ENCODE measurements at places on chromosomes 6 and 20.

GRCh38 chr6:55399351-55399750 is 72.1 kb downstream of the GFRAL start:
- no peak for DNase-seq

DNA sequence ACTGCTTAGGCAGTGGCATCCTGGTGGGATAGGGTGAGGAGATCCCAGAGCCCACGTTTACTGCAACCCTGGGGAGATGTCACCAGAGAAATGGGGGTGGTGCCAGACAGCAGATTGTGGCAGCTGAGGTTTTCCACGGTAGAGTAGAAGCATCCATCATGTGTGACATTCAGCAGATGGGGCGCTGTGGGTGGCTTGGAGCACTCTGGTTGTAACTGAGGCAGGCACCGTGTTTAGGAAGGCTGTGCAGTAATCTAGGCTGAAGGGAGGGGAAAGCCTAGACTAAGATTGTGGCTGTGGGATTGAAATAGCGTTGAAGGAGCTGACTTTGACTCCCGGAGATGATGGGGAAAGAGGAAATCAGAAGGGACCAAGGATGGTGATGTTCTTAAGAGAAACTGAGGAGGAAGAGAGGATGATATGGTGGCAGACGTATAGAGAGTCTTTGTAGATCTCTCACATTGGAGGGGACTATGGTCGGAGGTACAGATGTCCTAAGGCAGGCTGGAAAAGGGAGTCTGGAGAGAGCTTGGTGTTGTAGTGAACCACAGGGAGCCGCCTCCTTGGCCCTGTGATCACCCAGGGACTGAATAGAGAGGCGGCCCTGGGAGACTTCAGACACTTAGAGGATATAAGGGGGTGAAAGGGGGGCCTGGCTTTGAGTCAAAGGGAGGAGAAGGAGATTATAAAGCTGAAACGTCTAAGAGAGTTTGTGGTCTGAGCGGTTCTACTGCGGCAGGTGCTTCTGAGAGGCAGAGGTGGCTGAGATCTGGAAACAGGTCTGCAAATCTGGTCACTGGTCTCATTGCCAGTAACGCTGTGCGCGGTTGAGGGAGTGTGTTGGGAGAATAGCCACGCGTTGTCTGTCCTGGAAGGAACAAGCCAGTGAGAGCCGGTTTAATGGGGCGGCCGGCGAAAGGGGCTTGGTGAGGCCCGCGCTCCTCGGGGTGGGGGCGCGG is 792 bp upstream of the MICA start:
- peak; percentile 58 for DNase-seq

DNA sequence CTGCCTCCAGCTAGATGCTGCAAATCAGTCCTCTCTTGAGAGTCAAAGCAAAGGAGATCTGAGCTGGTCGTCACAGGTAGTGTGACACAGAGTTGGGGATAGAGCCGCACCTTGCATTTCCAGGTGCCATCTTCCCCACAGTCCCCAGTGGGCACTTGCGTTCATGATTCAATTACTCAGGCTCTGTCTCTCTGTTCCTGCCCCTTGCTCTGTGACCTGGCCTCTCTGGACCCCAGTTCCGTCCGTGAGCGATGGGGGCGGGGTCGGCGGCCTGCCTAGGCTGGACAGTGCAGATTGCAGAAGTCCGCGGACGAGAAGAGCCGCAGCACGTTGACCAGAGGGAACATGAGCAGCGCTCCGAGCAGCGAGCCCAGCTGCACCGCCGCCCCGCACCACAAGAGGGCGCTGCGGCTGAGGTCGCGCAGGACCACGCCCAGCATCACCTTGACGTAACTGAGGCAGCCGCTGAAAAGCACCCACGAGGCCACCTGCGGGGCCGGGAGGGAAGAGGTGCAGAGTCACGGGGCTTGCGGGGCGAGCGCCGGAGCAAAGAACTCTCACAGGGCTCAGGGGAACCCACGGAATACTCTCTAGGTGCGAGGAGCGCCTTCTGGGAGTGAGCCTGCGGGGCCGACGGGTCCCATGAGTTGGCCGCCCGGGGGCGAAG is 7.4 kb downstream of the SLC52A3 start:
- DNase-seq: peak; percentile 54

- DNase-seq: no peak
Observed at GRCh38 chr20:11331096-11331495, 586.6 kb upstream of the BTBD3 start.

DNA sequence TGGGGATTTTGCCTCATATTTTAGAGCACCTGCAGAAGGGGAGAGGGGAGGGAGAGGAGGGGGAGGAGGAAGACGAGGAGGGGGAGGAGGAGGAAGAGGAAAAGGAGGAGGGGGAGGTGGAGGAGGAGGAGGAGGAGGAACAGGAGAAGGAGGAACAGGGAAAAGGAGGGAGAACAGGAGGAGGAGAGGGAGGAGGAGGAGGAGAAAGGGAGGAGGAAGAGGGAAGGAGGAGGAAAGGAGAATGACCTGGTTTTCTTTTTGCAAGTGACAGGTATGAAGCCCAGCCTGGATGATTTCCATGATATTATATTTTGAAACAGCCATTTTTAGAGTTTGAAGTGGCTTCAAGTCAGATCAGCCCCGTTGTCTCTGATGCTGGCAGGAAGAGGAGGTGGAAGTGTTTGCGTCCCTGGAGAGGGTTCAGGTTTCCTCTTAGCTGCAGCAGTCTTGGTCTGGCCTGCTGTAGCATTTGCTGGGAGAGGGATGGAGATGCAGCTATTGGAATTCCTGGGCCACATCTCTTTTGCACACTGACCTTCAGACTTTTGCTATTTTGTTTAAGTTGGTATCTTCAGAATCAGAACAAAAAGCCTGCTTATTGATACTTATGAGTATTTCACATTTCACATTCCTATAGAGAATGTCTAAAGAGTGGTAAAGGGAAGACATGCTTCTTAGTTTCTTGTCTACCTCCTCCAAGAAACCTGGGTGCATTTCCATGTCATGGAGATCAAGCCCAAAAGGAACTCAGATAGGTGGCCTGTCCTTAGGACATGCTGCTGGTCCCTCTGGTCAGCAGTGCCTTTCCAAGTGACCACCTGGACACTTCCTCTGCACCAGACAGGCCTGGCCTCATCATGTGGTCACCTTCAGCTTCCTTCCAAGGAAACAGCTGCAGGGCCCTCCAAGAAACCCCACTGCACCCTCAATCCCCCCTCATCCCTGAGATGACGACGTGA is 54.3 kb upstream of the IYD start:
- no peak for DNase-seq

- DNase-seq: no peak
Observed at GRCh38 chr6:152441902-152442301, 195.3 kb downstream of the SYNE1 start.

GRCh38 chr6:25318589-25318988 is 39.4 kb downstream of the CARMIL1 start:
- DNase-seq: no peak

GRCh38 chr20:50541606-50542041 is 31.4 kb downstream of the PTPN1 start:
- DNase-seq: no peak

DNA sequence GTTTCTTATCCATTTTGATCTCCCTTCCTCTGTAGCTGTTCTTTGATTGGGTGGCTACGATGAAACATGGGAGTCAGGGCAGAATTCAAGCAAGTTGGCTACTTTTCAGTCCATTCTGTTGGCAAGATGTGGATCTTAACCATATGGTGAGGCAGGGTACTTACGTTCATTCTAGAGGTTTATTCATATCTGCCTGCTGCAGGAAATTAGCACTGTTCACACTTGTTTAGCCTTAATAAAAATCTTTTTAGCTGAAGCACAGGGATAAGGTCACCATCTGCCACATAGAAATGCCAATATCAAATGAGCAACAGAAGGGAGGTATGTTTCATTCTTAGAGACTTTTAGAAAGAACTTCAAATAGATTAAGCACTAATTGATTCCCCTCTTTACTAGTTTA is 83.9 kb downstream of the GRIK2 start:
- no peak for DNase-seq

- DNase-seq: no peak
Observed at GRCh38 chr6:158323561-158323958, 11.3 kb downstream of the TULP4 start.

GRCh38 chr20:37311710-37312355 is 22.4 kb downstream of the MANBAL start:
- no peak for DNase-seq

DNA sequence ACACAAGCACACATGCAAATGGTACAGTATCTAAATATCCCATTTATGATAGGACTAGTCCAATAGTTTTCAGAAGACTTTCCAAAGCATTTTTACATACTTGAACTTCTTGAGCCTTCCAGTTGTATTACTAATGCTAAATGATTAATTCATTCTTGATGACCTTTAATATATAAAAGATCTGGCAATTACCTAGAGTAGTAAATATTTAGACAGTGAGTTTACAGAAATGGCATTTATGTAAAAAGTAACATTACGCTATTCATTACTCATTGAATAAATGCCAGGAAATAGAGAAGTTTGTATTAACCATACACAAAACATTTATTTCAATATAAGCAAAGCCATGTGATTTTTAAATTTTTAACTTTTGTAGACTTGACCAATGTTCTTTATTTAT is 158.8 kb downstream of the DST start:
- DNase-seq: no peak

- DNase-seq: peak; percentile 86
Observed at GRCh38 chr6:16770701-16771569, 9.7 kb upstream of the ATXN1 start.

DNA sequence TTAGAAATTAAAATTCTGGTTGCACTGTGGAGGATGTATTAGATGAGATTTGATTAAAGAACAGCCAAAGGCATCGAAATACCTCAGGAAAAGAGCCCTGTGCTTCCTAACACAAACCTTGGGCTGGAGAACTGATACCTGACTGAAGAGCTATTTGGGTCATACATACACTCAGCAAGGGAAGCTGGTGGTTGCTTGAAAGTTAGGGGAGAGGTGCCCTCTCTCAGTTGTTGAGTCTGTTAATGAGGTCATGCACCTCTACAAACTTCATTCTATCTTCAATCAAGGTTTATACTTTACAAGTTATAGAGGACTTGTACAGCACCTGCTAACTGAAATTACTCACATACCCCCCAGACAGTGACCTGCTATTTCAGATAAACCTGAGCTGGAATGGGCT is 25.5 kb downstream of the FAM184A start:
- no peak for DNase-seq

GRCh38 chr6:125781314-125781868 is 9.4 kb upstream of the NCOA7 start:
- peak; percentile 73 for DNase-seq

GRCh38 chr6:3318821-3319540 is 60.2 kb downstream of the PSMG4 start:
- no peak for DNase-seq

- peak; percentile 79 for DNase-seq
Observed at GRCh38 chr20:54199721-54200176, 8.1 kb upstream of the PFDN4 start.

GRCh38 chr6:2215342-2215741 is 30.1 kb downstream of the GMDS start:
- no peak for DNase-seq

All from activated CD4-positive, alpha-beta memory T cell treated with anti-CD3 and anti-CD28 coated beads for 36 hours (primary cell).